ENCODE measurements at places on chromosomes 4 and X.
A peak's percentile ranks its signal among the peaks of the same experiment; 100 is the strongest.

- DNase-seq: no peak
Measured at GRCh38 chrX:2618516-2618915, 72.6 kb upstream of the CD99 start.

GRCh38 chr4:52638717-52639116, 20.4 kb downstream of the USP46 start:
- no peak for DNase-seq

DNA sequence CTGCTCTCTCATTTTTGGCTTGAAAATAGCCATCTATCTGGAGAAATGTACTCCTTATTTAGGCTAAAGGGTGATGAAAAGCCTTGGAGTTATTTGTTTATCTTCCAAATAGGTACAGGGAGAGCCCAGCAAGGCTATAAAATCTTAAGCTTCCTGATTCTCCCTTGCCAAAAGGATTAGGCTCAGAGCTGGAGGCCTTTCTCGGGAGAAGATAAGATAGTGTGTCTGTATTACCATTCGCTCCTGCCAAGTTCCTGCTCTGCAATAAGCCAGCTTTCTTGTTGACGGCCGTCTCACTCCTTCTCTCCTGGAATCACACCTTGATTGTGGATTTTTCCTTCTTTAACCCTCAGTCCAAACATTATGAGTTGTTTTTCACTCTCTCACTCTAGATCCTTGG, 171.8 kb upstream of the TTC29 start:
- no peak for DNase-seq

DNA sequence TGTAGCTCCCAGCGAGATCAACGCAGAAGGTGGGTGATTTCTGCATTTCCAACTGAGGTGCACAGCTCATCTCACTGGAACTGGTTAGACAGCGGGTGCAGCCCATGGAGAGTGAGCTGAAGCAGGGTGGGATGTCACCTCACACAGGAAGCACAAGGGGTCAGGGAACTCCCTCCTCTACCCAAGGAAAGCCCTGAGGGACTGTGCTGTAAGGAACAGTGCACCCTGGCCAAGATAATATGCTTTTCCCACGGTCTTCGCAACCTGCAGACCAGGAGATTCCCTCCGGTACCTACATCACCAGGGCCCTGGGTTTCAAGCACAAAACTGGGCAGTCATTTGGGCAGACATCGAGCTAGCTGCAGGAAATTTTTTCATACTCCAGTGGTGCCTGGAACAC, 216.4 kb upstream of the TET2 start:
- DNase-seq: no peak

GRCh38 chrX:9349572-9350494, 115.0 kb upstream of the TBL1X start:
- DNase-seq: no peak

- DNase-seq: no peak
Measured at GRCh38 chrX:11113731-11114130, 2.6 kb downstream of the HCCS start.

DNA sequence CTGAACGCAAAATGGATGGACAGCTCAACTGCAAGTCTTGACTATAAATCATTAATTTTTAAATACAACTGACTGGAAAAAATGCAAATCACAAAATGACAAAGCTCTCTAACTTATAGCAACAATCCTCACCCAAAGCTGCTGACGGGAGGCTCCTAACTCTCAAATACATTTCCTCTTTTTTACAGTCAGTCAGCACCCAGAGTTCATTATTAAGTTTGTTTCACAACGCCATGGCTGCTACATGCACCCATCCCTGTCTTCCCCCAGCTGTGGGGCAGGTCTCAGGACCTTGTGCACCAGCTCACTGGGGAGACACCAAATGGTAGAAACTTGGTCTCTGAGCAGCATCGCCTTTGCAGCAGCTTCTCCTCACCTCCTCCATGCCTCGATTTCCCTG, 97.6 kb downstream of the SLC34A2 start:
- no peak for DNase-seq

- no peak for DNase-seq
Measured at GRCh38 chr4:182067828-182068227, 175.4 kb upstream of the TENM3 start.

DNA sequence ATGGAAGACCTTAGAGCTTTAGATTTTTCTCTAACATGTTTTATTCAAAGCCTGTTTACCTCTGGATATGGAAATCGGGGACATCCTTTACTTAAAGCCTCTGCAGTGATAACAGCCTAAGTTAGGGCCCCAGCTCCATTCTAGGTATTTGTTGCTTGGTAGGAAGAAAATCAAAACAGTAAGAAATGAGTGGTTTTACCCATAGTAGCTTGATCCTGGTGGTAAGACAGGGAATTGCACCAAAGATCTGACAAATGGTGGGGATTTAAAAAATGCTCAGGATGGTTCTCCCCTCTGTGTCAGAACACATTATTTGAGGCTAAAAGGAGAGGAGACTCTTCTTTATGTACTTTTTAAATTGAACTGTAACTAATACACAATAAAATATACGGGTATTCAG, 52.4 kb downstream of the AFF2 start:
- no peak for DNase-seq

- DNase-seq: no peak
Measured at GRCh38 chrX:9614016-9614415, 149.2 kb downstream of the TBL1X start.

DNA sequence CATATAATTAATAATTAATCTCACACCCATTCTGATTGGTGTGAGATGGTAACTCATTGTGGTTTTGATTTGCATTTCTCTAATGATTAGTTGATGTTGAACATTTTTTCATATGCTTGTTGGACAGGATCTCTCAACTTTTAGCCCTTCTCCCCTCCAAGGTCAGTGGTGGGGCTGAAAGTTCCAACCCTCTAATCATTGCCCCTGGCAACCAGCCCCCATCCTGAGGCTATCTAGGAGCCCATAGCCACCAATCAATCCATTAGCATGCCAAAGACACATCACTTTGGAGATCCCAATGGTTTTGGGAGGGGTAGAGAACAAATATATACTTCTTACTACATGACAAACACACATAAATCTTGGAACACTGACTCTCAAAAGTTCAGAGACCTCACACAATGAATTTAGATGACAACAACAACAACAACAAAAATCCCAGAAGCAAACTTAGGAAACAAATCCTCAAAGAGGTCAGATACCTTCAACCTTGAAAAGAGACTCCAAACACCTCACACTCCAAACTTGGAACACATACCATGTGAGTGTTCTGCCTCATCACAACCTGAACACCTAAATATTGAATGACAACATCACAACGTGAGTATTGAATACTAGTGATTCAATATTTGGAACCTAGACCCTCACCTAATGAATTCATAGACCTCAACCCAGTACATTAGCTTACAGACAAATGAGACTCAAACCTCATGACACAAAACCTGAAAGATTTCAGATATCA, 19.0 kb upstream of the PAGE4 start:
- DNase-seq: no peak

- no peak for DNase-seq
Measured at GRCh38 chr4:31929676-31930345, 1209.6 kb downstream of the PCDH7 start.

- DNase-seq: no peak
Measured at GRCh38 chr4:128512767-128513322, 225.2 kb upstream of the PGRMC2 start.

GRCh38 chr4:184526228-184526627, 51.9 kb upstream of the IRF2 start:
- DNase-seq: no peak

- no peak for DNase-seq
Measured at GRCh38 chrX:12865359-12865758, 1.5 kb upstream of the TLR7 start.

DNA sequence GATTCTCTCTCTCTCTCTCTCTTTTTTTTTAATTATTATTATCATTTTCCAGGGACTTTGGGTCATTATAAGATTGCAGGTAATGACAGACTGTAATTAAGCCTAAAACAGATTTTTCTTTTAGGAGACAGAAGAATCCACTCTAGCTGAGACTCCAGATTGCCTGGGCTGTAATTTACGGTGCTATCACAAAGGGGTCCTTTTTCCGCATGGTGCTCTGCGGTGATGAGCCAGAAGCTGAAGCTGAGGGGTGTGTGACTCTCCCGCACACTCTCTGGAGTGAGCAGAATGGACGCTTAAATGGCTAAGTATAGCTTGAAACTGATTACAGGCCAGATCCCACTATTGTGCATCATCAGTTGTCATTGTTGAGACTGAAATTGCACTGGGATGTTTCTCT, 50.0 kb downstream of the LGI2 start:
- no peak for DNase-seq

DNA sequence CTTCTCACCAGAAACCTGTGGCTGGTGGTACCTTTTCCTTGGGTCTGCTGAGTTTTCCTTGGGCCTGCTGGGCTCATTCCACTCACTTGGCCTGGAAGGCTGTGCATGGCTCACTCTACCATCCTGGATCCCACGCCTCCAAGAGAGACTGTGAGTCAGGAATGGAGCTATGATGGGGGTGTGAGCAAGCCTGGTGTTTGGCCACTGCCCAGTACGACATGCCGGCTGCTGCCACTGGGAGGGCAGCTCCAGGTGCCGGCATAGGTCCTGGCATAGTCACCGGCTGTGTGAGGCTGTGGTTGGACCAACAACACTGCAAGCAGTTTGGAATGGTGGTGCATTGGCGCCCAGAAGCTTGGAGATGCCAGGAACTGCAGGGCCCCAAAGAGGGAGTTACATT, 721.7 kb downstream of the PCDH18 start:
- no peak for DNase-seq

DNA sequence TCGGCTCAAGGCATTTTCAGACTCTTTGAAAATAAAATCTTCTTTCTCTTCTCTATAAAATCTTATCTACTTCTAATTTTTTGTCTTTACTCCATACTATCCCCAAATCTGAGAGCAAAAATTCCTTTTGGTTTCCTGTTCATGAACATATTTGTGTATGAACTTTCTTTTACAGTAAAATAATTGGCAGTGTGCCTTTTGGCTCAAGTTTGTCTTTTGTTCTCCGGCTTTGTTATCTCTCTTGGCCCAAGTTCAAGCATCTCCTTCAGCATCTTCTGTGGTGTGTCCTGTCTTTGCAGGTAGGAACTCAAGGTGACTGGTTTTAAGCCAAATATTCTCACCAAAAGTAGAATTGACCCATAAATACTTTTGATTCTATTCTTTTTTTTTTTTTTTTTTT, 276.6 kb upstream of the FAT1 start:
- no peak for DNase-seq

- DNase-seq: no peak
Measured at GRCh38 chr4:89438102-89438831, 130.7 kb upstream of the GPRIN3 start.

- no peak for DNase-seq
Measured at GRCh38 chr4:184080674-184081073, 137.0 kb downstream of the ENPP6 start.

GRCh38 chrX:21638311-21638710, 19.8 kb downstream of the KLHL34 start:
- DNase-seq: no peak

- DNase-seq: no peak
Measured at GRCh38 chr4:185202984-185203485, 765 bp downstream of the CFAP97 start.

GRCh38 chrX:51851507-51852085, 41.8 kb upstream of the MAGED1 start:
- DNase-seq: no peak

GRCh38 chr4:87622303-87622702, 14.0 kb downstream of the DSPP start:
- no peak for DNase-seq

GRCh38 chr4:176300565-176300964, 19.2 kb upstream of the SPCS3 start:
- DNase-seq: no peak

- DNase-seq: no peak
Measured at GRCh38 chr4:165651901-165652300, 221.1 kb upstream of the TLL1 start.

GRCh38 chrX:136658151-136658550, 10.2 kb downstream of the CD40LG start:
- no peak for DNase-seq

GRCh38 chr4:1862055-1862911, 6.3 kb upstream of the LETM1 start:
- DNase-seq: no peak

DNA sequence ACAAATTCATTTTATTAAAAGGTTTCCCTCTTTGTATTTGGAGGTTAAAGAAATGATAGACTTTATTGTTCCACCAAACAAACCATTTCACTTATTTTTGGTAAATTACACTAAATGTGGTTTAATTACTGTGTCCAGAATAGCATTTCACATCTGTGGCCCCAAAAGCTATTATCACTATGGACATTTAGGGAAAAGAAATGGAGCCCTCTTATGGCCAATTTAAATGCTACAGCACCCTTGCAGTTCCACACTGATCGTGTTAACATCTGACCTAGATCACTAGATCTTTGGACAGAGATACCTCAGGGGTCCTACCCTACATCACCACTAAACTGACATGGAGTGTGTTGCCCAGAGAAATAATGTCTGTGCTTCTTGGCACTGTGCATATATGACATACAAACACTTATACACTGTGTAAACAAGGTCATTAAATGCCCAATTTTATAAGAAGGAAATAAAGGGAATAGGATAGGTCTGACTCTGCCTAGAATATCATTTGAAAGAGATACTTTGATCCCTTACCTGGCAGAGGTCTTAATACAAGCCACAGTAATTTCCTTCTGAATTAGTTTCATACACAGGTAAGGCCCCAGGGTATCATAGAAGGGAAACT, 163.9 kb downstream of the KDR start:
- peak; percentile 50 for DNase-seq

- DNase-seq: peak; percentile 20
Measured at GRCh38 chrX:11137543-11138139, 26.5 kb downstream of the HCCS start.

- DNase-seq: no peak
Measured at GRCh38 chrX:150158554-150159332, 204.4 kb upstream of the MAMLD1 start.

GRCh38 chr4:99687120-99687519, 29.5 kb upstream of the C4orf54 start:
- no peak for DNase-seq

DNA sequence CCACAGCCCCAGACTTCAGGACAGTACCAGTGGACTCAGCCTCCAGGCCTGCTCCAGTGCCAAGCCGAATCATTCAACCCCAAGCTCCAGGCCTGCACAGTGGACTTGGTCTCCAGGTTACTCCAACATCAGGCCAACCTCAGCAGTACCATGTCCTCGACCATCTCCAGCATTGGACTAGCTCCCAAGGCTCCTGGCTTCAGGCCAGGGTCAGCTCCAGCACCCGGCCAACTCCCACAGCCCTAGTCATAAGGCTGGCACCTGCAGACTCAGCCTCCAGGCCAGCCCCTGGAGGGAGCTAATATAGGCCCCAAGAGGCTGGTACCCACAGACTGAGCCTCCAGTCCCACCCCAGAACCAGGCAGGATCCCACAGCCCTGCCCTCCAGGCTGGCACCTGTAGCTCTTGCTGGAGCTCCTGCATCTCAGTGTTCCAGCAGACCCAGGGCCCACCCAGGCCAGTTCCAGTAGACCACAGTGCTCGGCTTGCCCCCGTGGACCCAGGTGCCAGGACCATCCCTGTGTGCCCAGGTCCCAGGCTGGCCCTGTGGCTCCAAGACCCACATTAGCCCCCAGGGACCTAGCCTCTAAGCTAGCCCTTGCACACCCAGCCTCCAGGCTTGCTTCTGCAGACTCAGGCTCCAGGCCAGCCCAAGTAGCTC, 25.6 kb downstream of the ZMAT1 start:
- DNase-seq: no peak

GRCh38 chr4:62953752-62954151, 1455.5 kb downstream of the TECRL start:
- no peak for DNase-seq

- DNase-seq: no peak
Measured at GRCh38 chr4:85867271-85867670, 392.3 kb downstream of the ARHGAP24 start.

- no peak for DNase-seq
Measured at GRCh38 chr4:141417387-141417786, 196.7 kb downstream of the ZNF330 start.
